Epithelial cell of umbilical artery (primary cell): ENCODE measurements at places on chromosomes 12 and 14. TPM values are rescaled to one million over a fixed set of nuclear protein-coding genes. Genes with fewer than 3 reads are reported as not detected.

The FAM181A gene
- total RNA-seq = not detected in 2 replicates

The AKAP5 gene
- total RNA-seq = 0.65 and 1.2 TPM in 2 replicates

The WNT5B gene
- 0.32 and 0.46 TPM in 2 replicates for total RNA-seq

The KLRC1 gene
- total RNA-seq = not detected in 2 replicates

The PLCZ1 gene
- total RNA-seq = under 0.01 TPM in 1 of 2 replicates, not detected in the other

The FOXA1 gene
- total RNA-seq = under 0.01 and 0.91 TPM in 2 replicates

The PPP4R4 gene
- total RNA-seq = under 0.01 TPM in 2 replicates

The ACVRL1 gene
- total RNA-seq = 1,152 and 1,206 TPM in 2 replicates

The CKAP4 gene
- 149 and 166 TPM in 2 replicates for total RNA-seq

The MGAT4C gene
- 0.32 TPM in 1 of 2 replicates, not detected in the other for total RNA-seq

The TCL1B gene
- not detected in 2 replicates for total RNA-seq

The AQP6 gene
- under 0.01 TPM in 1 of 2 replicates, not detected in the other for total RNA-seq

The KCNA5 gene
- not detected in 2 replicates for total RNA-seq

The TMEM263 gene
- total RNA-seq = 80.2 and 98.1 TPM in 2 replicates

The DUSP6 gene
- total RNA-seq = 214 and 503 TPM in 2 replicates

The SOAT2 gene
- total RNA-seq = not detected in 2 replicates

The DPPA3 gene
- not detected in 2 replicates for total RNA-seq

The SDS gene
- total RNA-seq = not detected in 2 replicates

The KITLG gene
- 20.1 and 44.2 TPM in 2 replicates for total RNA-seq
